Activated CD8-positive, alpha-beta memory T cell treated with anti-CD3 and anti-CD28 coated beads for 48 hours (primary cell): ENCODE measurements at places on chromosomes 2 and 18.

DNA sequence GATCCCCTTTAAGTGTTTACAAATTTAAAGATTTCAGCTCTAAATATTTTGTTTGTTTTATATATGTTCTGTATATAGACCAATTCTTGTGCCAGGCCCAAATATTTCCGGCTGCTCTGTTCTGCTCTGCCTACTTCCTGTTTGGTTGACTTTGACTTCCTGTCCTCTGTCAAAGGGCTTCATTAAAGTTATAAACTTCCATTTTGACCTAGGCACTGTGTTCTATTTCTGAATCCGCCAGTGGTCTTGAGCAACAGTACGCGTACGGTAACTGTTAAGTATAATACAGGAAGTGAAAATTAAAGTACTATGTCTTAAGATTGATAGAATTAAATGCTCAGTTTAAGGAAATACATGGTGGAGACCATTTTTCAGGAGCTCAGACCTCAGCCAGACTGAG is 13.5 kb upstream of the REL start:
- DNase-seq: no peak

GRCh38 chr2:241854342-241855244 is 4.1 kb downstream of the PDCD1 start:
- no peak for DNase-seq

GRCh38 chr2:146131785-146132184 is 1611.9 kb upstream of the ZEB2 start:
- no peak for DNase-seq

DNA sequence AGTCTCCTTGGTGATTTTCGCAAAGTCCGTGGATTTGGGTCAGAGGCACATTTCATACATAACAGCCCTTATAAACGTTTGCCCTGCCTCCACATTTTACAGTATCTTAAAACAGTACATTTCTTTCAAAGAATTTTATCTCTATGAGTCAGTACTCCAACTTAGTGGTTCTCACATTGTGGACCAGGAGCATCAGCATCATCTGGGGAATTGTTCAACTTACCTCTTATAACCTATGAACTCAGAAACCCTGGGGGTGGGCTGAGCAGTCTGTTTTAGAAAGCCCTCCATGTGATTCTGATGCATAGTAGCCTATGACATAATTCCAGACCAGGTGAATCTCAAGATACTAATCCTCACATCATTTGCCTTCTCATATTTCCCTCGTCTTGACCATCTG is 12.4 kb downstream of the SUPT7L start:
- DNase-seq: no peak

DNA sequence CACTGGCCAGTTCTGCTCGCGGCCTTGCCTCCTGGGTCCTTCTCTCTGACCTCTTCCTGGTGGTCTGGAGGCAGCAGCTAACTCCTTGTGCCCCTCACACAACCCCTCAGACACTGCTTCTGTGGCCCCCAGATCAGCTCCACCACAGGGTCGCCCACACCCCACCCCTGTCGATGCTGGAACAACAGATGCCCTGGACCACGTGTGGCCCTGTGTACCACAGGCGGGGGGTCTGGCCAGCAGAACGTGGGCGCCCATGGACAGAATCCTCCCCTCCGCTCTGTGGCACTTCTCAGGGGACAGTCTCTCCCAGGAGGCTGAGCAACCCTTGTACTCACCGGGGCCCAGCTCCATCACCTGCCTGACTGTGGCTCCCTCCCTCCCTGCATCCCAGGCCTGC is 245.6 kb downstream of the NDUFA10 start:
- no peak for DNase-seq

- no peak for DNase-seq
Observed at GRCh38 chr2:148560496-148560895, 84.1 kb upstream of the EPC2 start.

GRCh38 chr2:97644023-97644717 is 1.7 kb upstream of the COX5B start:
- no peak for DNase-seq

- DNase-seq: no peak
Observed at GRCh38 chr2:224023188-224023587, 15.9 kb downstream of the SERPINE2 start.

- DNase-seq: no peak
Observed at GRCh38 chr2:159065313-159065712, 96.9 kb downstream of the TANC1 start.

GRCh38 chr18:44342162-44342561 is 338.5 kb upstream of the SETBP1 start:
- no peak for DNase-seq

- no peak for DNase-seq
Observed at GRCh38 chr2:172545408-172546075, 10.3 kb upstream of the PDK1 start.

DNA sequence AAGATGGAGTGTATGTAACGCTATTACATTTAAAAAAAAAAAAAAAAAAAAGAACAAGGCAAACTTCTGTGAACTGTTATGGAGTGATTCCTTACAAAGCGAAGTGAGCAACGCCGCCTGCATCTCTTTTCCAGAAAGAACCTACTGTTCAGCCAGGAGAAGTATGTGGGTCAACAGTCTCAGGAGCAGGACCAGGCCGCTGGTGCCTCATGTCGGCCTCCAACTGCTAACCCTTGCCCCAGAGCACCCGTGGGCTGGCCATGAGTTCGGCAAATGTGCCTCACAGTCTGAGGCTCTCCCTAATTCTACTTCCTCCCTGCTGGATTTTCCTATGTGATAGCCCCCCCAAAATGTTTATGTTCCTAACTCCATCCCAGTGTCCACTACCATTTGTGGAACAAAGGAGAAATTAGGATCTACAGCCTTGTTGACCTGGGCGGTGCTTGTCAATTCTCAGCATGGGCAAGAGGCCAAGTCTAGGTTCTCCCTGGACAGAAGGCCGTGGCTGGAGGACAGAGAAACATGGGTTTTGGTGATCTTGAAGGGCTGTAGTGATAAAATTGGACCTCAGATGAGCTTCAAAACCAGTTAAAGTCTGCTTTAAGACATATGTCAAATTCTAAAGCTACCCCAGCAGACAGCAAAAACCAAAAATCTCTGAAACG is 15.9 kb downstream of the FAM168B start:
- no peak for DNase-seq

GRCh38 chr2:229342376-229342775 is 71.3 kb upstream of the PID1 start:
- DNase-seq: no peak

- DNase-seq: no peak
Observed at GRCh38 chr2:130728549-130729316, at the start of gene GPR148. Gene GPR148 (plus strand): TSS chr2:130729070. CDS start chr2:130729152, 82 bp downstream.
